Right renal pelvis (tissue), 4 donors: ENCODE measurements at places on chromosomes 13 and 19. TPM values are rescaled to one million over a fixed set of nuclear protein-coding genes. Genes with fewer than 3 reads are reported as not detected.

- no peak for DNase-seq
Measured at GRCh38 chr13:87674247-87674738, 3.1 kb downstream of the SLITRK5 start.

Gene TNFSF9
- 0.48 TPM for polyA plus RNA-seq

DNA sequence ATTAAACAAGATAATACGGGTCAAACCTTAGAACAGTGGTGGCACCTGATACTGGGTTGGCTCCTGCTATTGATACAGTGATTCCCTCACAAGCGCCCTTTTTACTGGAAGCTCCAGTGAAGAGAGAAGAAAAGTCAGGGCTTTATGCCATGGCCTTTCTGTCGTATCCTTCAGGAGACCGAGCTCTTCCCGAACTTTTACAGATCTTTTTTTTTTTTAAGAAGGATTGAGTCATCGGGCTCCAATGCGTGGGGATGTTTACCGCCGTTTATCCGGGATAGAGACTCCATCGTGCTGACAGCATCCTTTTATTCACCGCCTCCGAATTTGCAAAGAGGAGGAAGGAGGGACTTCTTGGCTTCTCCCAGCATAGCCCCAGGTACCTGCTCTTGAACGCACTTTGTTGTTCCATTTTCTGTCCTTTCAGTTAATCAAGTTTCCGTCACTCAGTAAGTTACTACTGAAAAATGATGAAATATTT lies 574 bp downstream of the ZNF227 start:
- DNase-seq, result no peak

Gene CCDC169
- 5.9 TPM for polyA plus RNA-seq

DNA sequence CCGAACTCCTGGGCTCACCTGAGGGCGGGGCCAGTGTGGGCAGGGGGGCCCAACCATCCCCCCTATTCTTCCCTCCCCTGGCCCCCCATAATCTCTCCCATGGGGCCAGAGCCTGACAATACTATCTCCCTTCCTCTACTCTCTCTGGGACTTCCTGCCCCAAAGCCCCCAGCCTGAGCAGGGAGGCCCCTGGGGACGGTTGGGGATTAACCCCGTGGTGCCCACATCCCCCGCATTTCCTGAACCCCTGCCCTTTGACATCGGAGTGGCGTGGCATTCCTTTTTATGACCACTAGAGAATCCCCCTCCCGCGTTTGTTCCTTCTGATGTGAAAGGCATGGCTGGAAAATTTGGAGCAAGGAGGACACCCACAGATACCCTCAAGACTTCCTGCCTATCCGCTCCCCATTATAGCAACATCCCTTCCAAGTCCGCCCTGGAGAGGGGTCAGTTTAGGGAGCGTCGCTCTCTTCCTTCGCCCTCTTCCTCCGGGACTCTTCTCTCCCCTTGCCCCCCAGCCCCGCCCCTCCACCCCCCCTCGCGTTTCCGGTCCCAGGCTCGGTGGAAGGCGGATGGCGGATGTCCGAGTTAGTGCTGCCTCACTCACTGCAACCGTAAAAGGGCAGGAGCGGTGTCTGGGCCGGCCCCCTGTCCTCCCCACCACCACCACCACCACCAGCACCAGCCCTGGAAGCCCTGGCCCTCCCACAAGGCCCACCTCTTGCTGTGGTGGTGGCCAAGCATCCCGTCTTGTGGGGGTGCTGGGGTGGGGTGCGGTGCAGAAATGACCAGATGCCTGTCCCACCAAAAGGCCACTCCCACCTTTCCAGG lies 1.8 kb downstream of the VASP start:
- no peak for DNase-seq

Gene USE1
- polyA plus RNA-seq, result 29.2 TPM

DNA sequence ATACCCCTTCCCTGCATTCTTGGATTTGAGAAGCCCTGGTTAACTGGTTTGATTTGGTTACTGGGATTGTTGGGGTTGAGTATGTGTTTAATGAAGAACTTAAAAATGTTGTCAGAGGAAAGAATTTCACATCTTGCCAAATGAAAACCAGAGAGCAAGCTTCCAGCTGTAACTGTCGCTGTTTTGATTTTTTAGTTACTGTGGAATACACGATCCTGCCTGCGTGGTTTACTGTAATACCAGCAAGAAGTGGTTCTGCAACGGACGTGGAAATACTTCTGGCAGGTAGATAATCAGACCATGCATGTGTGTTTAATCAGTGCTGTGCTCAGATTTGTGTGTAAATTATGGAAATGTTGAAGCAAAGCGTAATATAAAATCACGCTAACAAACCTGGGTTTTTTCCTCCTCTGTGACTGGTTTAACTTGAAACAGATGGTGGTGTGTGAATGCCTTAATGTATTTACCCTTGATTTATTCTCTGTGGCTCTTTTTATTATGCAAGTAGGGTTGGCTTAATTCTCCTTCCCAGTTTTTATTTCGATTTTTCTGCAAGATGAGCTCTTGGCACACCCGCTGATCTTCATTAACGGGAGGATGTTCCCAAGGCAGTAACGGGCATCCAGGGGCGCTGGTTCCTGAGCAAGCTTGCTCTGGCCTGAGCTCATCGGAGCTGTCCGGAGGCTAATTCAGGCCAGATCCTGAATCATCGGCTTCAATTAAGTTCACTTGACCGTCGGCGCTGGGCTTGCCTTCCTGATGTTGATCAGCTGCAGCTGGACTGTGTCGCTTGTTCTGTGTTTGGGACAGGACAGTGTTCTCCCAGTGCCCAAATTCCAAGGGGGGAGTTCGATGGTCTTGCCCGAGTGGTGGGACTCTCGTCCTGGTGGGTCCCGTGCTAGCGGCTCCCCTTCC lies 16.0 kb downstream of the UPF1 start:
- DNase-seq, result no peak
